ENCODE measurements at places on chromosomes 3 and 15. TPM values are rescaled to one million over a fixed set of nuclear protein-coding genes. Genes with fewer than 3 reads are reported as not detected.

Gene SLC24A1
- 3.7 TPM for total RNA-seq

Gene HHLA2
- not detected for total RNA-seq

Gene OR4F15
- total RNA-seq, result 0.12 TPM

Gene CISH
- 0.62 TPM for total RNA-seq

Gene POU1F1
- total RNA-seq, result not detected

Gene TNIK
- total RNA-seq, result 23.7 TPM

Gene ABI3BP
- 7.0 TPM for total RNA-seq

Gene HRG
- not detected for total RNA-seq

Gene HSPBAP1
- 9.3 TPM for total RNA-seq

Gene EOMES
- total RNA-seq, result not detected

Gene POLR2M
- 129 TPM for total RNA-seq

Gene GOLGA6B
- not detected for total RNA-seq

Gene IQCH
- total RNA-seq, result 7.0 TPM

Gene FAM81A
- total RNA-seq, result 0.66 TPM

Gene GHSR
- not detected for total RNA-seq

Gene PTPRG
- 27.9 TPM for total RNA-seq

Gene PRSS50
- 0.12 TPM for total RNA-seq

Gene C3orf80
- 4.9 TPM for total RNA-seq

Gene COPB2
- 322 TPM for total RNA-seq

Gene IL17RD
- 6.5 TPM for total RNA-seq

Gene SLC27A2
- total RNA-seq, result 0.22 TPM

Gene SPESP1
- 3.2 TPM for total RNA-seq

Gene CYP1A2
- total RNA-seq, result not detected

Gene DNAH1
- 4.1 TPM for total RNA-seq

Gene CHRFAM7A
- 1.4 TPM for total RNA-seq

Gene C3orf52
- total RNA-seq, result 17.2 TPM

Gene SLC2A2
- total RNA-seq, result not detected

Gene ITIH4
- total RNA-seq, result 0.66 TPM

Gene TRH
- total RNA-seq, result not detected

Gene SCN11A
- under 0.01 TPM for total RNA-seq

Gene TUSC7
- not detected for total RNA-seq

Gene CP
- not detected for total RNA-seq

Gene MORC1
- total RNA-seq, result not detected

Gene SLC28A2
- total RNA-seq, result not detected

Gene C3orf20
- not detected for total RNA-seq

Gene FETUB
- not detected for total RNA-seq

Gene BFSP2
- not detected for total RNA-seq

Gene DPPA2
- total RNA-seq, result not detected

Gene HRH1
- 11.4 TPM for total RNA-seq

Gene ENTPD3
- not detected for total RNA-seq

Gene ZBED2
- total RNA-seq, result under 0.01 TPM

Gene RARB
- total RNA-seq, result 44.8 TPM

Gene PCBP4
- total RNA-seq, result 38.6 TPM

Gene OR5K2
- not detected for total RNA-seq
